Activated CD4-positive, alpha-beta memory T cell treated with anti-CD3 and anti-CD28 coated beads, Interleukin-2, amount 10 ng/mL, durations not matched to agents 7 days and 5 days (primary cell): ENCODE measurements at places on chromosomes 7 and 10. TPM values are rescaled to one million over a fixed set of nuclear protein-coding genes. Genes with fewer than 3 reads are reported as not detected.

Gene CBX3
- total RNA-seq = 215 TPM

Gene IKZF1
- 404 TPM for total RNA-seq

Gene CHRM2
- total RNA-seq = not detected

Gene PSD
- total RNA-seq = 1.4 TPM

Gene MOGAT3
- not detected for total RNA-seq

Gene IFIT1B
- 0.15 TPM for total RNA-seq

Gene VPS37D
- 0.40 TPM for total RNA-seq

Gene SVOPL
- not detected for total RNA-seq

Gene MSMB
- total RNA-seq = not detected

Gene SGCE
- 0.90 TPM for total RNA-seq

Gene GSTO2
- 1.8 TPM for total RNA-seq

Gene SKAP2
- total RNA-seq = 12.8 TPM

Gene FAM13C
- not detected for total RNA-seq

Gene DENND2A
- not detected for total RNA-seq

Gene EFCAB10
- total RNA-seq = not detected

GRCh38 chr7:121739465-121739864 lies 133.5 kb upstream of the PTPRZ1 start:
- H3K27me3 ChIP-seq = no peaks in the 10 kb centered on the region
- H3K27ac ChIP-seq = no peak overlapping the region
- H3K4me3 ChIP-seq = no peak overlapping the region
- DNase-seq = no peak
- no peaks in the 10 kb centered on the region for H3K36me3 ChIP-seq

GRCh38 chr10:85594239-85594638 lies 772.4 kb downstream of the GRID1 start:
- DNase-seq = no peak
- no peak overlapping the region for H3K4me3 ChIP-seq
- peaks cover 8% of the 10 kb centered on the region for H3K4me1 ChIP-seq
- no peaks in the 10 kb centered on the region for H3K27me3 ChIP-seq
- no peaks in the 10 kb centered on the region for H3K36me3 ChIP-seq
- H3K27ac ChIP-seq = no peak overlapping the region

- peaks cover 3% of the 10 kb centered on the region for H3K27me3 ChIP-seq
- no peak overlapping the region for H3K4me3 ChIP-seq
- no peak overlapping the region for H3K27ac ChIP-seq
- H3K4me1 ChIP-seq = no peaks in the 10 kb centered on the region
Measured at GRCh38 chr10:43905512-43906236, 257.0 kb upstream of the ZNF32 start.

GRCh38 chr7:28487487-28487886 lies 75.2 kb downstream of the CREB5 start:
- H3K4me3 ChIP-seq = no peak overlapping the region
- H3K36me3 ChIP-seq = no peaks in the 10 kb centered on the region
- no peaks in the 10 kb centered on the region for H3K27me3 ChIP-seq
- no peak overlapping the region for H3K27ac ChIP-seq
- H3K4me1 ChIP-seq = no peaks in the 10 kb centered on the region

DNA sequence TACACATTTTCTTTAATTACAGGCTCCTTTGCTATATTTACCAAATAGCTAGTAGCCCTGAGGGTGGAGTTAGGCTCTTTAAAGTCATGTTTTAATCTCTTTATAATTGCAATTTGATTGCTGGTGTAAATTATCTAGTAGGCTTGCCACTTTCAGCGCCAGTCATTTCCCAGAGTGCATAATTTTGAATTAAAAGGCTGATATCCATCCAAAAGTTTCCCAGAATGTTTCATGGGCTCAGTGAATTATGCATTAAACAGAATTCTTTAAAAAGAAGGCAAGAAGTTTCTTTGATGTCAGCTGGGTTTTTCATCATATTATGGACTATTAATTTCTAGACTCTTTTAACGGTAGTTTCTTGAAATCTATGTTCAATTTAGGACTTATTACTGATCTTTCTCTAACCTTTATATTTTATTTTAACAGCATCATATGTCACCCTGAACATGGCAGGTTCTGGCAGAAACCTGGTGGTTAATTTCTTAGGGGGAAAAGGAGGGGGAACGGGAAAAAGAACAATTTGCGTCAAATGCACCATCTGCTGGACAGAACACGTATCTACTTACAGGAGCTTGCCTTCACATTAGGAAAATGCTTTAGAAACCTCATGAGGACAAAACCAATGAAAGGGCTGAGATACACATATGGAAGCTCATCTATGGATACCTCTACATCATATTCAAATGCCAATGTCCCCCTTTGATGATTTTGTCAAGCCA lies 171.1 kb downstream of the GRM3 start:
- H3K27me3 ChIP-seq = peaks cover 9% of the 10 kb centered on the region
- H3K36me3 ChIP-seq = no peaks in the 10 kb centered on the region
- no peaks in the 10 kb centered on the region for H3K4me1 ChIP-seq
- no peak overlapping the region for H3K4me3 ChIP-seq
- H3K27ac ChIP-seq = no peak overlapping the region

DNA sequence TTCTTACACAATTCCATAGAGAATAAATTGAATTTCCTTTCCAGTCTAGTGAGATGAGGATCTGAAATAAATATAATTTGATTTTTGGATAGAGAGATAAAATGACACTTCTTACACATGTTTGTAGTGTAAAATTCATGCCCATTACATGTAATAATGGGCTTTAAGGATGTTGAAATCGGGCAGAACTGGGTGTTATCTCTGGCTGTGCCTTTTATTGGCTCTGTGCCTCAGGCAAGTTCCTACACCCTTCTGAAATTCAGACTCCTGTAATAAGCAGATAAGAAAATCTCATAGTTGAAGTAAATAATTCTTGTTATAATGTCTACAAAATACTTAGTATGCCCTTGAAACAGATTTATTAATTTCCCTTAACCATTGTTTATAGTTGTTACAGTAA lies 125.6 kb downstream of the SEMA3A start:
- H3K4me3 ChIP-seq = no peak overlapping the region
- H3K4me1 ChIP-seq = no peaks in the 10 kb centered on the region
- DNase-seq = no peak
- H3K36me3 ChIP-seq = no peaks in the 10 kb centered on the region
- no peaks in the 10 kb centered on the region for H3K27me3 ChIP-seq

DNA sequence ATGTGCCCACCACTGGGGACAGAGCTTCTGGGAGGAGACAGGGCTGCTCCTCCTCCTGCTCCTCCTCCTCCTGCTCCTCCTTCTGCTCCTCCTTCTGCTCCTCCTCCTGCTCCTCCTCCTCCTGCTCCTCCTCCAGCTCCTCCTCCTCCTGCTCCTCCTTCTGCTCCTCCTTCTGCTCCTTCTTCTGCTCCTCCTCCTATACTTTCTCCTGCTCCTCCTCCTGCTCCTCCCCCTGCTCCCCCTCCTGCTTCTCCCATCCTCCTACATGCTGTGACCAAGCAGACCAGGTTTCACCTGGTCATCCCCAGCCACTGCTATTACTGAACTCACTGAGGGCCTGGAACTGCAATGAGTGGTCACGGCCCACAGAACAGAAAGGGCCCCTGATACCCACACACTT lies 154.0 kb upstream of the PPP2R2D start:
- no peaks in the 10 kb centered on the region for H3K27me3 ChIP-seq
- H3K4me3 ChIP-seq = no peak overlapping the region

GRCh38 chr7:101950450-101951119 lies 133.2 kb downstream of the CUX1 start:
- no peak overlapping the region for H3K27ac ChIP-seq
- H3K36me3 ChIP-seq = no peaks in the 10 kb centered on the region
- no peaks in the 10 kb centered on the region for H3K27me3 ChIP-seq
- DNase-seq = no peak

- no peaks in the 10 kb centered on the region for H3K36me3 ChIP-seq
- H3K27me3 ChIP-seq = peaks cover 24% of the 10 kb centered on the region
- no peak overlapping the region for H3K27ac ChIP-seq
- peak overlapping the region; percentile 52 for H3K4me3 ChIP-seq
- H3K4me1 ChIP-seq = peaks cover 22% of the 10 kb centered on the region
- no peak for DNase-seq
Measured at GRCh38 chr7:102284891-102285539, 1.7 kb upstream of the SH2B2 start.

- H3K4me1 ChIP-seq = peaks cover 60% of the 10 kb centered on the region
- no peaks in the 10 kb centered on the region for H3K27me3 ChIP-seq
- peaks cover 64% of the 10 kb centered on the region for H3K36me3 ChIP-seq
- peak; percentile 47 for DNase-seq
- peak overlapping the region; percentile 96 for H3K27ac ChIP-seq
Measured at GRCh38 chr10:30437031-30437841, 3.3 kb downstream of the MAP3K8 start.

GRCh38 chr10:43735907-43736306 lies 87.2 kb upstream of the ZNF32 start:
- peaks cover 12% of the 10 kb centered on the region for H3K27me3 ChIP-seq
- no peak for DNase-seq
- H3K4me3 ChIP-seq = no peak overlapping the region
- peaks cover 14% of the 10 kb centered on the region for H3K4me1 ChIP-seq
- H3K27ac ChIP-seq = no peak overlapping the region
- no peaks in the 10 kb centered on the region for H3K36me3 ChIP-seq

DNA sequence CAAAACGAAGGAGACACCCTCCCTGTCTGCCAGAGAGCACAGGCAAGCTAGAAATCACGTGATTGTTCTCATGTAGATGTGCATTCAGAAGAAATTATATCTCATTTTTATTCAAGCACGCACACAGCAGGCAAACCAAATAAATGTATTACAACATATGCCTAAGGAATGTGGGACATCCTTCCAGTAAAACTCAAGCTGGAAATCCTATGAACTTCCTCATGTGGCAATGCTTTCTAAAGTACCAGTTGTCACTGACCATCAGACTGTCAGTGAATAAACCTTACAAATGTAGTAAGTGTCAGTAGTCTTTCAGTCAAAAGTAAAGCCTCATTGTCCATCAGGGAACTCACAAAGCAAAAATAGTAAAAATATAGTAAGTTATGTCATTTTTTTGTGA lies 350.1 kb upstream of the POM121L12 start:
- no peaks in the 10 kb centered on the region for H3K4me1 ChIP-seq
- DNase-seq = no peak
- no peak overlapping the region for H3K27ac ChIP-seq
- no peaks in the 10 kb centered on the region for H3K27me3 ChIP-seq

DNA sequence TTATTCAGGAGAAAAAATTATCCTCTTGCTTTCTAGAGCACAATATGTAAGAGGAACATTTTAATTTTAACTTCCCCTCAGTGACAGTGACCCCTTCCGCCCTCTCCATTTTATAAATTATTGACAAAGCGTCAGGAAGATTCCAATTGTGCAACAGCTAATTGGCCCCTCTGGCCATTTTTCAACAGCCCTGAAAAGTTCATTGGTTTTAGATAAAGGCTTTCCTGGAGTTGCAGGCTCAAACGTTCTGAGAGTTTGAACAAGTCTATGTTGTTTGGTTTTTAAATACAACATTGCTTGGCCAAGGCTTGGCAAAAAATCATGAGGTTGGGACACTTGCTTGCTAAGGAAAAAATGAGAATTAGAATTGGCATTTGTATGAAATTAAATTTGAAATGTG lies 422.2 kb upstream of the ANKRD30A start:
- DNase-seq = no peak
- H3K36me3 ChIP-seq = no peaks in the 10 kb centered on the region
- H3K4me3 ChIP-seq = no peak overlapping the region
- no peaks in the 10 kb centered on the region for H3K27me3 ChIP-seq
- H3K4me1 ChIP-seq = no peaks in the 10 kb centered on the region

DNA sequence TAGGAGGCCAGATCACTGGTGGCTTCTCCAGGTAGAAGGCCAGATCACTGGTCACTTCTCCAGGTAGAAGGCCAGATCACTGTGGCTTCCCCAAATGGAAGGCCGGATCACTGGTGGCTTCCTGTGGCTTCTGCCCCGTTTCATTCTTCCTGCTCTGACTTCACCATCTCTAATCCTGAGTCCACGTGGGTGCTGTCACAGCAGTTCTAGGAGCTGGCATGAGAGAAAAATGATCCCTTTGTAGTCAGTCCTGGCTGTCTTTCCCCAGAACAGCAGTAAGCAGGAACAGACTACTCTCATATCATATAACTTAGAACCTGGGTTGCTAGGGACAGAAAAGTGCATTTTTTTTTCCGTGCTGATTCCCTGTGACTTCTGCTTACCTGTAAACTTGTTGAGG lies 90.9 kb downstream of the ACTR3B start:
- H3K27ac ChIP-seq = no peak overlapping the region
- no peaks in the 10 kb centered on the region for H3K36me3 ChIP-seq
- no peak for DNase-seq
- H3K27me3 ChIP-seq = no peaks in the 10 kb centered on the region
- no peak overlapping the region for H3K4me3 ChIP-seq

DNA sequence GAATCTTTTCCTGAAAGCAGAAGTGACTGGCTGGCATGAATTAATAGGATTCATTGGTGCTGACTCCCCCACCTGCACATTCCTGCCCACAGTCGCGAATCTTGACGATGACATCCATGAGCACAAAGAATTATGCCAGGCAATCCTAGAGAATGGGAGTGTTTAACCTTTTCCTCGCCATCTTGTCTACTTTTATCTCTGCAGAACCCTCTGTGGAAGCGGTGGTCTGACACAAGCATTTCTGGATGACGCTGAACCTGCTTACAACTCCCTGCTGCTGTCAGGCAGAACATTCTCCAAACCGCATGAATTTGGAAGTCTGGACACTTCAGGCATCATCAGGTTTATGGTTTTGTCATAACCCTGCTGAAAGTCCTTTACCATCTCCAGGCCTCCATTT lies 36.5 kb downstream of the KLF6 start:
- peaks cover 2% of the 10 kb centered on the region for H3K4me1 ChIP-seq
- no peak overlapping the region for H3K27ac ChIP-seq
- H3K36me3 ChIP-seq = no peaks in the 10 kb centered on the region
- no peak overlapping the region for H3K4me3 ChIP-seq

GRCh38 chr10:43820663-43821062 lies 172.0 kb upstream of the ZNF32 start:
- no peak overlapping the region for H3K4me3 ChIP-seq
- no peak overlapping the region for H3K27ac ChIP-seq
- H3K27me3 ChIP-seq = peaks cover 20% of the 10 kb centered on the region
- peaks cover 26% of the 10 kb centered on the region for H3K4me1 ChIP-seq
- DNase-seq = no peak
- H3K36me3 ChIP-seq = no peaks in the 10 kb centered on the region

GRCh38 chr10:73623056-73623455 lies 18.2 kb downstream of the MYOZ1 start:
- peaks cover 6% of the 10 kb centered on the region for H3K36me3 ChIP-seq
- H3K4me3 ChIP-seq = no peak overlapping the region
- peaks cover 27% of the 10 kb centered on the region for H3K4me1 ChIP-seq
- H3K27ac ChIP-seq = no peak overlapping the region
- no peaks in the 10 kb centered on the region for H3K27me3 ChIP-seq

- H3K36me3 ChIP-seq = no peaks in the 10 kb centered on the region
- no peak within 1 kb of the TSS for H3K27ac ChIP-seq
- peaks cover 47% of the 10 kb centered on the region for H3K27me3 ChIP-seq
- H3K4me1 ChIP-seq = peaks cover 2% of the 10 kb centered on the region
Measured at GRCh38 chr7:94907026-94907810, at the start of gene PPP1R9A. Gene PPP1R9A, plus strand, starts transcription at chr7:94907594. Its CDS starts 2,520 bp downstream, at chr7:94910114.
